Stomach (tissue), 19 donors: ENCODE measurements at places on chromosomes 7 and 10. TPM values are rescaled to one million over a fixed set of nuclear protein-coding genes. Genes with fewer than 3 reads are reported as not detected.

- DNase-seq = no peak
Observed at GRCh38 chr7:88200261-88200660, 19.6 kb downstream of the SRI start.

DNA sequence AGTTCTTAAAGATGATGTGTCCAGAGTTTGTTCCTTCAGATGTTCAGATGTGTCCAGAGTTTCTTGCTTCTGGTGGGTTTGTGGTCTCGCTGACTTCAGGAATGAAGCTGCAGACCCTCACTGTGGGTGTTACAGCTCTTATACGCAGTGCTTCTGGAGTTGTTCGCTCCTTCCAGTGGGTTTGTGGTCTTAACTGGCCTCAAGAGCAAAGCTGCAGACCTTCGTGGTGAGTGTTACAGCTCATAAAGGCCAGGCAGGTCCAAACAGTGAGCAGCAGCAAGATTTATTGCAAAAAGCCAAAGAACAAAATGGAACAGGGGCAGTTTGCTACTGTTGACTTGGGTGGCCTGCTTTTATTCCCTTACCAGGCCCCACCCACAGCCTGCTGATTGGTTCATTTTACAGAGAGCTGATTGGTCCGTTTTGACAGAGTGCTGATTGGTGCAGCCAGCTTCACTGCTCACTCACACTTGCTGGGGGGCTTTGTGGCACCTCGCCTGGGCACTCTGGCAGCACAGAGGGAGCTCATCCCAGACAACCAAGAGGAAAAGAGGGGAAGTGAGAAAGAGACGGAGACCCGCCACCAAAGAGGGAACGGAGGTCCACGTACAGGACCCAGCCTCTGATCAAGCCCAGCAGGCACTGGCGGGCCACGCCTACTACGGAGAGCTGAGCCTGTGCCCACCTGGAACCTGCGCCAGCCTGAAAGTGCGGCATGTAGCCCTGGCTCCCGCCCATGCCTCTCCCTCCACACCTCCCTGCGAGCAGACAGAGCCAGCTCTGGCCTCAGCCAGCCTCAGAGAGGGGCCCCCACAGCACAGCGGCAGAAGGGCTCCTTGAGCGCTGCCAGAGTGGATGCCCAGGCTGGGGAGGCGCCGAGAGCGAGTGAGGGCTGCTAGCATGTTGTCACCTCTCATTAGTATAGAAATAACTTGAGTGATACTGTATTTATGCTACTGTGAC lies 55.8 kb upstream of the SEMA3C start:
- no peak for DNase-seq

GRCh38 chr7:88165697-88166096 lies 54.1 kb downstream of the SRI start:
- DNase-seq = no peak

DNA sequence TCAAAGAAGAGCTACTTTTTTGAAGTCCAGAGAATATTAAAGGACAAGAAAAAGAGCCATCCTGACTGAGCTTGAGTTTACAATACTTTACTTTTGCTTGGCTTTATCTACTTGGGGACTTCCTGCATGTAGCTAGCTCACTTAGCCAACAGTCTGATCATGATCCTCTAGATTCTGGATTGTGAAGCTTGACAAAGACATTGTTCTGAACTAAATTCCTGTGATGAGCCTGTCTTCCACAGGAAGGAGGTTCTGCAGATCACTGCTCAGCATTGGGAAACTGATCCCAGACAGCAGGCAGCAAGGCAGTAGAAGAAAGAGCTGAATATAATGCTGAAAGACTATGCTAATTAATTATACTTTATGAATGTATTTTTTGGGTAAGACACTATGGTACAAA lies 296.4 kb downstream of the DGKB start:
- DNase-seq = no peak

DNA sequence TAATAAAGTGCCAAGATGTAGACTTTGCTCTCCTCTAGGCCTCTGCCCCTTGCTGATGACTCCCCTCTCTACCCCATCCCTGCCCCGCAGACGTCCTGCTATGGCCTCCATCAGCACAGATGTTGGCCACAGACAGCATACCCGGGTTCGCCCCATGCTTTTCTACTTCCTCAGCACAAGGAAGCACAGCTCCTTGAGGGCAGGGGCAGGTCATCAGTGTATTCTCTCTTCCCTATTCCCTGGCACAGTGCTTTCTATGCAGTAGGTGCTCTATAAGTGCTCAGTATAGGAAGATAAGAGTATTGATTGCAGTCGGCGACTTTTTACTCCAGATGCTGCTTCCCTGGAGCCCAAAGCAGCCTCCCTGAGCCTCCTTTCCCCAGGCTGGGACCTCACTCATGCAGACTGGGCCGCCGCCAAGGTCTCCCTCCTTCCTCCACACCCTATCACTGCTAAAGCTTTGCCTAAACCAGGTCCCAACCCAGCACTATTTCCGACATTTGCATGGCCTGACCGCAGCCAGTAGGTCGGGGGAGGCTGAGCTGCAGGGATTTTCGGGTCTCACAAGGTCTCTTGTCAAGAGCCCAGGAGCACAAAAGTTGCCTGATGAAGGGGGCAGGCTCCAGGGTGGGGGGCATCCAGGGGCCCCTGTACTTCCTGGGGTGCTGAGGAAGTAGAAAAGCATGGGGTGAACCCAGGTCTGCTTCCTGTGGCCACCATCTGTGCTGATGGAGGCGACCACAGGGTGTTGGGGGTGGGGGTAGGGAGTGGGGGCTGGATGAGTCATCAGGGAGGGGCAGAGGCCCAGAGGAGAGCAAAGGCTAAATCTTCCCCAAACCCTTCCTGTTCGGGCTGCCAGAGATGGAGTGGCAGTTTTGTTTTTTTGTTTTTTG lies 8.0 kb downstream of the CALHM3 start:
- peak; percentile 51 for DNase-seq

DNA sequence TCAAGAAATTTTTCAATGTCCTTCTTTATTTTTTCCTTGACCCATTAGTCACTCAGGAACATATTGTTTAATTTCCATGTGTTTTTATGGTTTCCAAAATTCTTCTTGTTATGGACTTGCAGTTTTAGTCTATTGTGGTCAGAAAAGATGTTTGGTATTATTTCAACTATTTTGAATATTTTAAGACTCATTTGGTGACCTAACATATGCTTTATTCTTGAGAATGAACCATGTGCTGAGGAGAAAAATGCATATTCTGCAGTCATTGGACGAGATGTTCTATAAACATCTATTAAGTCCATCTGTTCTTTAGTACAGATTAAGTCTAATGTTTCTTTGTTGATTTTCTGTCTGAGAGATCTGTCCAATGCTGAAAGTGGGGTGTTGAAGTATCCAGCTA lies 42.3 kb upstream of the MDFIC start:
- DNase-seq = no peak

The IQUB gene
- total RNA-seq = 0.55 TPM

The CDHR3 gene
- total RNA-seq = 1.2 TPM

DNA sequence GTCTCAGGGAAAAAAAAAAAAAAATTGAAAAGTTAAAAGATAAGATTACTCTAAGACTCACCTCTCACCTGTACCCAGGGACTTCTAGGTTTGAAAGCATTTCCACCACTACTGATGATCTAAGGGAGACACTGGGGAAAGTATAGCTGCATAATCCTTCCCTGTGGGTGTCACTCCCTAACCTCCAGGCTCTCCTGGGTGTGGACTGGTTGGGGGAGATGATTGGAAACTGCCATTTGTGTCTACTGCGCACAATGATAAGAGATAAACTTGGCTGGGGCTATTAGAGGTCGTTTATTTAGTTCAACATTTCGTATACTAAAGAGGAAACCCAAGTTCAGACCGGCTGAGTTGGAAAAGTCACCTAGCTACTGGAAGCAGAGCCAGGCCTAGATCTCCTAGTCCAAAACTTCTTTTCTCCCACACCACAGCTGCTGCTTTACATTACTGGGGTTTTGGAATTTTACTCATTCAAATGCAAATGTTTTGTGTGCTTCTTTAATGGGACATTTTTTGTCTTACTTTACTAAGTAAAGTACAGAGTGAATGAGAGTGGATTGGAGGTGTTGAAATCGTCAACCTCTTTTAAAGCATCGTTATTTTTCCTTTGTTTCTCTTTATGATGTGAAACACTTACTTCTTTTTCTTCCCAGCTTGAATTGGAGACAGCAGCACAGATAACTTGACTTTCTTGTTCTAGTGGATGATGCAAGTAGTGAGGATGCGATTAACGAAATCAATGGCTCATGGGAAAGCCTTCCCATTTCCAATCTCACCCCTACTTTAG lies 22.3 kb upstream of the SEC61G start:
- DNase-seq = no peak
